Heart right ventricle (tissue), 16 donors: ENCODE measurements at places on chromosomes 16 and 17.

DNA sequence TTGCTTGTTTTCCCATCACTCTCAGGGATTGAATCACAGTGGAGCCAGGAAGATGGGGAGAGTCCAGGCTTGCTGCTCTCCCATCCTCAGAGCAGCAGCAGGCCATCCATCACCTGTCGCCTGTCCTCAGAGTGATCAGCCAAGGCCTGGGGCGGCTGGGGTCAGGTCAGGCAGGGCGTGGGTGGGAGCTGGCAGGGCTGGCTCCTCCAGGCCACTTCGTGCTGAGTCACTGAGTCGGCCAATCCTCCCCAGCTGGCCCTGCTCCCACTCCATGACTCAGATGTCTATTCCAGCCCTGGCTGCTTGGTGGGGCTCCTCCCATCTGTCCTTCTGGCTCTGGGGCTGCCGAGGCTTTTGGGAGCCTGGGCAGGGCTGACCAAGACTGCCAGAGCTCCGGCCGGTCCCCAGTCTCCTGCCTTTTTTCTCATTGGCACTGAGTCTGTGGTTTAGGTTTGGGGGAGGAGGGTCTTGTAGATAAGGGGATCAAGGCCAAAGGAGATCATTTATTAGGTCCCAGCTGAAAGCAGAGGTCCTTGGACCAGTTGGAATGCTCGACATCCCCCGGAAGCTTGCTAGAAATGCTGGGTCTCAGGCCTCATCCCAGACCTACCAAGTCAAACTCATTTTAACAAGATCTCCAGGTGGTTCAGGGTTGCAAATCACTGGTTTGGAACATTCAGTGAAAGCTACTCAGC lies 72.7 kb downstream of the ABCC1 start:
- H3K27ac ChIP-seq: peak overlapping the region; percentile 89
- peak; percentile 96 for DNase-seq
- H3K4me1 ChIP-seq: peaks cover 2% of the 10 kb centered on the region
- no peaks in the 10 kb centered on the region for H3K27me3 ChIP-seq
- H3K36me3 ChIP-seq: no peaks in the 10 kb centered on the region

- H3K4me3 ChIP-seq: no peak overlapping the region
- H3K27me3 ChIP-seq: no peaks in the 10 kb centered on the region
- H3K4me1 ChIP-seq: peaks cover 27% of the 10 kb centered on the region
- H3K27ac ChIP-seq: peak overlapping the region; percentile 81
- DNase-seq: peak; percentile 84
Measured at GRCh38 chr17:17420082-17420481, 56.7 kb upstream of the MED9 start.

GRCh38 chr17:50219342-50219741 lies 17.9 kb upstream of the COL1A1 start:
- H3K4me3 ChIP-seq: no peak overlapping the region
- peaks cover 34% of the 10 kb centered on the region for H3K4me1 ChIP-seq
- no peak overlapping the region for H3K27ac ChIP-seq
- no peak for DNase-seq
- H3K36me3 ChIP-seq: no peaks in the 10 kb centered on the region
- no peaks in the 10 kb centered on the region for H3K27me3 ChIP-seq

DNA sequence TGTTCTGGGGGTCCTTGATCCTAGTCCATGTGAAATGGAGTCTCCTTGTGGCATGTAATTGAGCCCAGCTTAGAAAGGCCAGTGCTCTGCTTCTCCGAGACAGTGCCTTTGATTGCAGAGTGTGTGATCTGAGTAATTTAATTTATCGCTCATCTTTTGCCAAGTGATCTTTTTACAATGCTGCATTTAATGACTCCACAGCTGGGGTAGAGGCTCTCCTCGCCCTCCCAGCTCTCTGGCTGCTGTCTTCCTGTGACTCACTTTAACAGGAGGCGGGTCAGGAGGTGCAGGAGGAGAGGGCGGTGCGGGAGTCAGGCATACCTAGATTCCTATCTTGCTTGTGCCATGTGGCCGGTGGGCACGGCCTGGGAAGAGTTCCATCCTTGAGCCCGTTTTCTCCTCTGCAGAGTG lies 113.4 kb upstream of the FOXF1 start:
- H3K4me1 ChIP-seq: no peaks in the 10 kb centered on the region
- no peak for DNase-seq
- no peak overlapping the region for H3K27ac ChIP-seq
- no peak overlapping the region for H3K4me3 ChIP-seq
- H3K27me3 ChIP-seq: peaks cover 38% of the 10 kb centered on the region

DNA sequence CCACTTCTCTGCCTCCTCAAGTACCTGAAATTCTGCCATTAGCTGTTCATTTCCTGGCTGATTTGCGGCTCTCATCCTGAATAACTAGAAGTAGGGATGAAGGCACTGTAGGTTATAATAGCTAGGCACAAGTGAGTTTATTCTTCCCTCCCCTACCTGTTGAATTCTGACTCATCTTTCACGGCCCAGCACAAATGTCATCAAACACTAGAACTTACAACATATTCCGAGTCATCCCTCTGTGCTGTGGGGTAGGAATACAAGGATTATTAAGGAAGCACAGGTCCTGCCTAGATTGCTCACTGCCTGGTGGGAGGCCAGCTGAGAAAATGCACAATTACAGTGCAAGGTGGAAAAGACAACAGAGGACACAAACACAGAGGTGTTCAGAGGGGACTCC lies 103.7 kb upstream of the ASIC2 start:
- no peak for DNase-seq
- no peak overlapping the region for H3K27ac ChIP-seq
- H3K4me1 ChIP-seq: no peaks in the 10 kb centered on the region
- no peak overlapping the region for H3K4me3 ChIP-seq

DNA sequence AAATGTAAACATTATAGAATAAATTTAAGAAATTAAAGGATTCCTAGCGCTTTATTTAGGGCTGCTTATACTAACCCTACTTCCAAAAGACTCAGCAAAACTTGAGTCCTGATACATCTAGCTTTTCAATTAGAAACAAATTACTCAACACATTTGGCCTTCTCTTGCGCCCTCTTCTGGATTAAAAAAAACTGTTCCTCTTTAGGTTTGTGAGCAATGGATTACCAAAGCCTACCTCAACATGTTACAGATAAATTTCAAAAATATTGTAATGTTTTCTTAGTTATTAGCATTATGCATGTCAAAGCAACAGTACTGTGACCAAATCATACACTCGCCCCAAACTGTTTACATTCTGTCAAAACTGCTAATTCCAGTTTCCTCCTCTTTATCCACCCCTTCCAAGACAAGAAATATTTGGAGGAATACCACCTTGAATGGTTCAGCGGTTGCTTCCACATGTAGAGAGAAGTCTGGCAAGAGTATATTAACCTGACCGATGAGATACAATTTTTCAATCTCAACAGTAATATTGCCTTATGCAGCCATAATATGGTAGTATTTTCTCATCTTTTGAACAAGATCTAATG lies 2.7 kb downstream of the NUFIP2 start:
- peak overlapping the region; percentile 99 for H3K4me3 ChIP-seq
- no peak overlapping the region for H3K27ac ChIP-seq
- H3K27me3 ChIP-seq: no peaks in the 10 kb centered on the region
- peak; percentile 36 for DNase-seq

GRCh38 chr17:44801880-44802279 lies 28.2 kb downstream of the GJC1 start:
- no peaks in the 10 kb centered on the region for H3K36me3 ChIP-seq
- no peak overlapping the region for H3K4me3 ChIP-seq
- H3K4me1 ChIP-seq: peaks cover 14% of the 10 kb centered on the region
- peak overlapping the region; percentile 79 for H3K27ac ChIP-seq
- no peaks in the 10 kb centered on the region for H3K27me3 ChIP-seq
